ENCODE measurements at places on chromosomes 12 and 14.

- no peak for DNase-seq
These were observed 112.1 kb upstream of the FRMD6 start for GRCh38 chr14:51539571-51540037.

GRCh38 chr12:27013611-27014084 lies 536 bp downstream of the TM7SF3 start:
- peak; percentile 13 for DNase-seq

- peak; percentile 77 for DNase-seq
These were observed 61.3 kb upstream of the ACTN1 start for GRCh38 chr14:69040353-69040752.

- DNase-seq = peak; percentile 45
These were observed 62.3 kb upstream of the TMPO start for GRCh38 chr12:98453070-98453469.

GRCh38 chr14:94122438-94122837 lies 7.0 kb downstream of the IFI27L2 start:
- no peak for DNase-seq

Data from suppressor macrophage treated with lipopolysaccharide for 4 hours (primary cell).